Activated CD4-positive, alpha-beta memory T cell treated with anti-CD3 and anti-CD28 coated beads for 36 hours (primary cell): ENCODE measurements at places on chromosomes 1 and 21. TPM values are rescaled to one million over a fixed set of nuclear protein-coding genes. Genes with fewer than 3 reads are reported as not detected.

DNA sequence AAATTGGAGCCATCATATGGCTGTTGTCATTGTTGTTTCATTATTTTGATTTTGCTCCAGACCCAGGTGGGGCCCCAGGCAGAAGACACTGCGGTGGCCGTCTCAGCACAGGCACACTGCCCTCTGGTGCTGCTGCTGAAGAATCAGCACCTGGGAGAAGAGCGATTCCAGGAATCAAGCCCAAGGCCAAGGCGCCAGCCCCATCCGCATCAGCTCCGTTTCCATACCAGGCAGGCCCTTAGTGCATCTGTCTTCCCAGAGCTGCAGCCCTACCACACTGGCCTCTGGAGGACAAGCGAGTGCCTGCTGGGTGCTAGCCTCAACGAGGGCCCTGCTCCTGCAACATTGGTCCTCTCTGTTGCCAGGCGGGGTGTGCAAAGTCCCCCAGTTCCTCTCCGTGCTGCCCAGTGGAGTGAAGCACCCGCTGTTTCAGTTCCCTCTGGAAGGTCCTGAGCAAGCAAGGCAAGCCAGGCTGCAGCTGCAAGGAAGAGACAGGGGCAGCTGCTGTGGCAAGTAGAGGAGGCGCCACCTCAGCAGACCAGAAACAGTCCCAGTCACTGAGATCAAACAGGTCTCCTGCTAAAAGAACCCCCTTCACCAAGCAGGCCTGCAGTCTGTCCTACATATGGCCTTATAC, 5.2 kb downstream of the GRIK3 start:
- DNase-seq: no peak

DNA sequence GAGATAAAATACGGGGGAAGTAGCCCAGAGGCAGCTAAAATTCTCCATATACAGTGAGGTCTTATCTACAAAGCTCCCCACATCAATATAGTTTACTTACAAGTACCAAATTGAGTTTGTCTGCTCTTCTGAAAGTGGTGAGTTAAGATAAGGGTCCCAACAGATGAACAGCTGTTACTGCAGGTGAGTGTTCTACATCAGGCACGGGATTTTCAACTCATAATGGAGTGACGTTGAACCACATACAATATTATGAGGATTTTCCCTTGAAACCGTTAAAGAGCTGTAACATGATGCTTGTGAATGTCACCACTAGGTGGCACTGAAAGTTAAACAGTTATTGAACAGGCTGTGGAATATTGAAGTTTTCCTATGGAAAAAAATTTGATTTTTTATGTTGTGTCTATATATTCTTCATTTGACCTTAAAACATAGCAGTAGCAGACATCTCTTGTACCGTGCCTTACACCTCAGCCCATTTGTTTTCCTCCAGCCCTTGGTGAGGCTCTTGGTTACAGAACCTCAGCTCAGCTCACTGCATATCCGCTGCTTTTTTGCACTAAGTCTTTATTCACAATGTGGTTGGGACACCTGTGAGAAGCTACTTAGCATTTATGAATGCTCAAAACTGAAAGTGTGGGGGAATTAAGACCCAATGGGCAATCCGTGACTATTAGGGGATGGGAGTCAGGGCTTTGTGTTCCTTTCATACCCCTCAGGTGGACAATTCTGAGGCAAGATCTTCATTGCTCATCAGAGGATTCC, 23.2 kb downstream of the CD1D start:
- no peak for DNase-seq

DNA sequence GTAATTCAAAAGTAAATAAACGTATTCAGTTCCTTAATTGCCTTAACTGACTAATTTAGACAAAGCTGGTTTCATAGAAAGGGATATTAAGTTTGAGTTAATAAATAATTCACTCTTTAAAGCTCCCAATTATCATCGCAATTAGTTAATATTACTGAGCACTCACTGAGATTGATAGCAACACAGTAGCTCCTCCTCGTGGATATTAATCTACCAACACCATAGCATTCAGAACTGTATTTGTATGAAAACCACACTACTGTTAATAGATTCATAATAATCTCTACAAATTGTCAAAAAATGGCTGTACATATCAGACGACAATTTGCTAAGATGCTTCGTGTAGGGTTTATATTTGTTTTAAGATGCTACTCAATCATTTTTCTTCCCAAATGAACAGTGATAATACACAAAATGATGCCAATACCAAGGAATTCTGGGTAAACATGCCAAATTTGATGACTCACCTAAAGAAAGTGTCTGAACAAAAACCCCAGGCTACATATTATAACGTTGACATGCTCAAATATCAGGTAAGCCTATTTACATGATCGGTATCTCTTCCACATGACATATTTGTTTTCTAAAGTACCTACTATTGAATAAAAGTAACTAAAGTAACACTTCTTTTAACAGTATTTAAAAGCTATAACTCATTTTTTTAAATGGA, 18.8 kb upstream of the DYNLT5 start:
- DNase-seq: no peak

- no peak for DNase-seq
Measured at GRCh38 chr1:217553949-217554509, 76.9 kb downstream of the GPATCH2 start.

GRCh38 chr1:23371987-23372880, 2.6 kb upstream of the ZNF436 start:
- no peak for DNase-seq

- no peak for DNase-seq
Measured at GRCh38 chr1:6252374-6252710, 8.4 kb downstream of the HES3 start.

- peak; percentile 78 for DNase-seq
Measured at GRCh38 chr1:201703621-201704438, 125.1 kb upstream of the IPO9 start.

- no peak for DNase-seq
Measured at GRCh38 chr1:228494970-228495853, 8.0 kb downstream of the RNF187 start.

GRCh38 chr1:29569971-29570634, 333.8 kb downstream of the PTPRU start:
- DNase-seq: no peak

- DNase-seq: no peak
Measured at GRCh38 chr1:109282497-109282951, 421 bp downstream of the PSRC1 start.

GRCh38 chr1:173062150-173062938, 11.6 kb upstream of the TNFSF18 start:
- no peak for DNase-seq

- no peak for DNase-seq
Measured at GRCh38 chr1:81598623-81599022, 202.1 kb upstream of the ADGRL2 start.

- no peak for DNase-seq
Measured at GRCh38 chr1:211683396-211684297, 8.2 kb upstream of the NEK2 start.

DNA sequence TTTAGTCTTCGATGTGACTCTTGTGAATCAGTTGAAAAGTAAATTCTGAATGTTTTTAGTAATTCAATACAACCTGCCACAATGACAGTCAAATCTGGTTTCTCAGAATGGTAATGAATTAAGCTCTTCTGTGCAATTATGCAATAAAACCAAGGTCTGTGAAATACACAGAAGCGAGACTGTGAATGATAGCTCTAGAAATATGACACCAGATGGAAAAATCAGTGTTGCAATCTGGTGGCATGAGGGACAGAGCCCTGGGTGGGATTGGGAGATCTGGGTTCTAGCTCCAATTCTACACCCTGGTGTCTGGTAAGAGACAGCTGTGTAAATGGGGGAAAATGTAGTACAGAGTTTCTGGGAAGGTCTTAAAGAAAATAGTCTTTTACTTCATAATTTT, 586.4 kb upstream of the ZRANB2 start:
- DNase-seq: no peak

GRCh38 chr21:39518055-39518846, 66.5 kb downstream of the SH3BGR start:
- DNase-seq: peak; percentile 37

DNA sequence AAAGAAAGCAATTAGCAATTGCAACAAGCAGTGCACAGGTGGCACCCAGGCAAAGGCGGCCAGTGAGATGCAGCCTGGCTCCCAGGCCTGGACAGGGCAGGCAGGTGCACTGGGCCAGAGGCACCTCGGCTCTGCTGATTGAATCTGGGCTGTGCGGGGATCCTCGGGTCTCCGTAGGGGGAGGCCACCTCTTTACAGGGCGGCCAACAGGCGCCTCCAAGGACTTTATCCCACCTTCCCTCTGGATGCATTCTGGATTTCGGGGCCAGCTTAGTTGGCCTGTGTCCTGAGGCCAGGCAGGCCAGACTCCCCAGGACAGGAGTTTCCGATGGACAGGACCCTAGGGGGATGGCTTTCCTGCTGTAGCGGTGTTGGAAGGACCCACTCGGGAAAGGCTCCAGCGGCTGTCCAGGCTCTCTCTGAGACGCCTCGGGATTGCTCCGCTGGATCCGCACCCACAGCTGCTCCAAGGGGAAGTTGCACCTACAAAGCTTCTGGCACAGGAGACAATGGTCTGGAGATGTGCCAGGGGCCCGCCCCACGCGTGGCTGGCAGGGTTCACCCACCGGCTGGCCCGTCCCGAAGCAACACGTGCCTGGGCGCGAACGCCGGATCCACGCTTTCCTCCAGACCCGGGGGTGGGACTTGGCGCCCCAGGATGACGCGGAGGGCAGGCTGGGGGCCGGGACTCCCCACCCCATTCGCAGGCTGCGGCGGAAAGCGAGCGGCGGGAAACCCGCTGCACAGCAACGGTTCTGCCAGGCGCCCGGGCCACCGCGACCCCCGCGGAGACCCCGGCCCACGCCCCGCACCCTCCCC, 810 bp downstream of the SLC19A1 start:
- peak; percentile 86 for DNase-seq

DNA sequence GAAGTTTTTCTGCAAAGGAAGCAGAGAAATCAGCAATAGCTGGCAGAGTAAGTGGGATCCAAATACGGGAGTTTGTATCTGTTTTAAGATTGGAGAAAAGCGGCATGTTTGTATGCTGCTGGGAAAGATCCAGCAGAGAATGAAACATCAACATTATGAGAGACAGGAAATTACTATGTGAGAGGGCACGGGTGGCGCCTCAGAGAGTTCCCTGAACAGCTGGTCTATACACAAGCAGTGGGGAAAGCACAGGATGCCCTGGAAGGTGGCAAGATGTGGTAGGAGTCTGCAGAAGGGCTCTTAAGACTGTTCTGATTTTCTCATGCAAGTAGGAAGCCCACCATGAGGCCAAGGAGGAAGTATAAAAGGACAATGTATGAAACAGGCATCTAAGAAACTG, 130.4 kb downstream of the RERE start:
- DNase-seq: no peak

DNA sequence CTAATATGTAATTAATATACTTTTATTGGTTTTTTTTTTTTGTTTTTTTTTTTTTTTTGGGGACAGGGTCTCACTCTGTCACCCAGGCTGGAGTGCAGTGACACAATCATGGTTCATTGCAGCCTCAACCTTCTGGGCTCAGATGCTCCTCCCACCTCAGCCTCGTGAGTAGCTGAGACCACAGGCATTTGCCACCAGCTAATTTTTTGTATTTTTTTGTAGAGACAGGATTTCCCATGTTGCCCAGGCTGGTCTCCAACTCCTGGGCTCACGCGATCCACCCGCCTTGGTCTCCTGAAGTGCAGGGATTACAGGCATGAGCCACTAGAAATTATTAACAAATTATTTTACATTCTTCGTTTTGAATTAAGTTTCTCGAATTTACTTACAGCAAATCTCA, 16.8 kb upstream of the POGZ start:
- no peak for DNase-seq

DNA sequence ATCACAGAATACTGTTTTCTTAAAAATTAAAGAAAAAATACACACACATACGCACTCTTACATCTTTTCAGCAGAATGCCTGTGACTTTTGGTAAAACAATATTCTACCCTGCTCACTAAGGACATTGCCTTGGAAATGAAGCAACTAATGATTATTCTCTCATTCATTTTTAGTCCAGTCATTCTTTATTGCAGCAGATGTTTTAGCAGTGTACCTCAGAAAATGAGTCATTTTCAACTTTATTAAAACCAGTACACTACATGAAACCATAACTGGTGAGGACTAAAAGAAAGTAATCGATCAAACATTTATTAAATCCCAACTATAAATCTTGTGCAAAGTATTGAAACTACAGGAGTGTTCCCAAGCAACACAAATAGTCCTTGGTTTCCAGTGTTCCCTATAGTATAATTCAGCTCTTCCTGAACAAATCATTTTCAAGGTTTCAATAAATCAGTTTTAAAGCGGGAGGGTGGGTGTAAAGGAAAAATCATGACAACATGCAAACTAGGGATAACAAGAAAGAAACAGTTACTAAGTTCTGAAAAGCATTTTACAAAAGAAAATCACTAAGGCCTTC, 114.2 kb downstream of the ADGRL4 start:
- DNase-seq: no peak

DNA sequence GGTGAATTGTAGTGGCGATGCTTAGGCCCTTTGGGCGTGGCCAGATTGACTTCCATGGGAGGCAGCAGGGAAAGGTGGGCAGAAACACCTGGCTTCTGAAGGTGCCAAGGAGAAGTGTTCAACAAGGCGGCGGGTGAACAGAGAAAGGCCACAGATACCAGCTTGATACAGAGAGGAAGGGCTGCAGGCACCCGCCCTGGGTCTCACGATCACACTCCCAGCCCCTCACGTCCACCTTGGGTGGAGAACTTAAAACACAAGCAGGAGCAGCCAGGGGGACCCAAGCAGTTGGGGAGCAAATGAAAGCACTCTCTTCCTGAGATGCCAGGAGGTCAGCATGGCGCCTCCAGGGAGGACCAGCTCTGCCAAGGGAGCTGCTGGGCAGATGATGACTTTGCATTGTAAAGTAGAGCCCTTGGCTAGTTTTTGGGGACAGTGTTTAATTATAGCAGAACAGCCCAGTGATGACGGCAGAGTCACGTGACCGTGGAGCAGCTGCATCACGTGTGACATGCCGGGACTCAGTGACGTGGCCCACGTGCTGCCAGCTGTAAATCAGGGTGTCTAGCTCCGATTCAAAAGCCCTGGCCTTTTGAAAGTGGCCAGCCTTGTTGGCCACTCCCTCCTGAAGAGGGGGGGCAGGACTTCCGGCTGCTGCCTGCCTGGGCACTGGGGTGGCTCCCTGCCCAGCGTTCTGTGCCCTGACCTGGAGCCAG, 19.0 kb downstream of the SLC37A1 start:
- no peak for DNase-seq

Gene UBQLN4
- total RNA-seq: 32.7 TPM

Gene SWT1
- 3.0 TPM for total RNA-seq

Gene DDAH1
- not detected for total RNA-seq

Gene SGIP1
- total RNA-seq: not detected
